SW 1271 (cell line): ENCODE measurements at places on chromosomes 1 and 21.

DNA sequence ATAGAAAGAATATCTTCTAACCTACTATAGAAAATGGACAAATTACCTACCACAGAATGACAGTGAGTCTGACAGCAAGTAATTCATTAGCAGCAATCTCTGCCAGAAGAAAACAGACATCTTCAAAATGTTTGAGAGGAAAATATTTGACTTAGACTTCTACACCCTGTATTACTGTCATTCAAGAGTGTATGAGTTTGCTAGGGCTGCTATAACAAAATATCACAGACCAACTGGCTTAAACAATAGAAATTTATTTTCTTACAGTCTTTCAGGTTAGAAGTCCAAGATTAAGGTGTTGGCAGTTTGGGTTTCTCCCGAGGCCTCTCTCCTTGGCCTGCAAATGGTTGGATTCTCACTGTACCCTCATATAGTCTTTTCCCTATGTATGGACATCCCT is 52.9 kb upstream of the FGGY start:
- no peak for DNase-seq

DNA sequence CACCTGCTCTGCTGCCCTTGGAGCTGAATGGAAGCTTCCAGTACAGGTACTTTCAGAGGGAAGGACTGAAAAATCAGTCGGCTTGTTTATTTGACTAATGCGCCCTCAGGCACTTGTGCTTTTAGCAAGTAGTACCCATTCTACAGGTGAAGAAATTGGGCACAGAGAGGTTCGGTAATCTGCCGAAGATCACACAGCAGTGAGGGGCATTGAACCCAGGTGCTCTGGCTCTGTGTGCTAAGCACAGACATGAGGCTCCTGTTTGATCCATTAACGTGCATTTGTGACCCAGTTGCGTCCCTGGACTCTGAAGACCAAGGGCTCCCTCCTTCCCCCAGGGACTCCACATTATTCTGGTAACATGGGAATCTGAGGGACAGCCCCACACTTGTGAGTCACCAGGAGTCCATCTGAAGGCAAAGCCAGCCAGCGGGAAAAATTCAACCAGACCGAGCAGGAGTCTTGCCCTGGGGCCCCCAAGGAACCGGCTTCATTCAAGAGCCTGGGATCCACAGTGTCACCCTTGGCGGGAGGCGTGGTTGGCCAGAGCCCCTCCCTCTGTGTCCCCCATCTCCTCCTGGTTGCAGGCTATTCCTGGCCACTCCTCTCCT is 192.4 kb upstream of the ARHGEF16 start:
- DNase-seq: no peak

DNA sequence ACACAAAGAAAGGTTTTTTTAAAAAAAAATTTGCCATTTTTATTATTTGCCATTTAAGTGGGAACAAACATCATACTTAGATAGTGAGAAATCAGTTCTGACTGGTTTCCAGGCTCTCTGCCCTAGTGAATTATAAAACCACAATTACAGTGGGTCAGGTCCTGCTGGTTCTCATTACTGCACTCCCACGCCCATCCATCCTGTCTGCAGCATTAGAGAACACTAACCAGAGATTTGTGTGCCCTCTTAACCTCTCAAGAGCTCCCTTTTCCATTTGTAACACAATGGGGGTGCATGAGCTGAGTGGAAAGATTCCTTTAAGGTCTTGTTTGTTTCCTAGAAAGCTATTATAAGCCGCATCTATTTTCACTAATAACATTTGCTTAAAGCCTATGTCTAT is 489.3 kb downstream of the AMY1C start:
- DNase-seq: no peak

GRCh38 chr1:236214761-236215160 is 67.0 kb downstream of the ERO1B start:
- no peak for DNase-seq

DNA sequence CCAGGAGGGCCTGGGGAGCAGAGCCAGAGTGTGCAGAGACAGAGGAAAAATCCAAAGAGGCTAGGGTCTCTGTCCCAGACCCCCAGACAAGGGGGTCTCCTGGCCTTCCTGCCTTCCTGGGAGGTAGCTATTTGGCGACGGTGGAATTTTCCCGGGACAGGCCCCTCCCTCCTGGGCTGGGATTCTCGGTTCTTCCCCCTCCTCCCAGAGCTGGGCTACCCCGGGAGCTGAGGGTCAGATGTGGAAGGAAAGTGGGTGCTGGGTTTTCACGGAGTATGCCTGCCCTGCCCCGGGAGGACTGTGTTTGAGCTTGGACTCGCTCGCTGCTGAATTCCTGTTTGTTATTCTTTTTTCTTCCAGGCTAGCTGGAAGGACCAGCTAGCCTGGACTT is 759 bp downstream of the AMPD2 start:
- no peak for DNase-seq

DNA sequence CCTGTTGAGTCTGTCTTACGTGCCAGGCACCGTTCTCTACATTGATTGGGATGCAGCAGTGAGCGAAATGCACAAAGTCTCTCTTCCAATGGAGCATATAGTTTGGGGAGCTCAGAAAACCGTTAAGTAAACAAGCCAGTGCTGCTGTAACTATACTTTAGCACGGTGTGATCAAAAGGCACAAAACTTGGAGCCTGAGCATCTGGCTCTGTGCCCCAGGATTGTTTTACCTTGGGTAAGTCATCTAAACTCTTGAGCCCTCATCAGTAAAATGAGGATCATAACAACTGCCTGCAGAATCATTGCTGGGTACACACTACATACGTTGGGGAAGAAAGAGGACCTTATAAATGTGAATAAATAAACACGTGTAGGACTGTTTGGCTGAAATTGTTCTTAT is 1.8 kb downstream of the HHIPL2 start:
- DNase-seq: no peak

DNA sequence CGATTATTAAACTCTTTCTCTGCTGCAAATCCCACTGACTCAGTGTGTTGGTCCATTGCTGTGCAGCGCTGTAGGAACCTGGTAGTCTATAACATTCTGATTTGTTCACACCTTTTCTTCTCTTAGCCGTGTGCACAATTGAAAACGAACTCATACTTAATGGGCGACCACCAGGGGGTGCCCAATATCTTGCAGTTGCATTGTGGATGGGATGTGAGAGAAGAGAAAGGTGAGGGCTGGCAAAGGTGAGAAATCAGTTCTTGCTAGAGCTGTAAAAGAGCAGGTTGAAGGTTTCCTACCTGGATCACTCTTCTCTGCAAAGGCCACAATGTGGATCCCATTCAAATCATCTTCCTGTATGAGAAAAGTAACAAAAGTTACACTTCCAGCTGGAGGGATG is 51.0 kb downstream of the CASQ2 start:
- no peak for DNase-seq

DNA sequence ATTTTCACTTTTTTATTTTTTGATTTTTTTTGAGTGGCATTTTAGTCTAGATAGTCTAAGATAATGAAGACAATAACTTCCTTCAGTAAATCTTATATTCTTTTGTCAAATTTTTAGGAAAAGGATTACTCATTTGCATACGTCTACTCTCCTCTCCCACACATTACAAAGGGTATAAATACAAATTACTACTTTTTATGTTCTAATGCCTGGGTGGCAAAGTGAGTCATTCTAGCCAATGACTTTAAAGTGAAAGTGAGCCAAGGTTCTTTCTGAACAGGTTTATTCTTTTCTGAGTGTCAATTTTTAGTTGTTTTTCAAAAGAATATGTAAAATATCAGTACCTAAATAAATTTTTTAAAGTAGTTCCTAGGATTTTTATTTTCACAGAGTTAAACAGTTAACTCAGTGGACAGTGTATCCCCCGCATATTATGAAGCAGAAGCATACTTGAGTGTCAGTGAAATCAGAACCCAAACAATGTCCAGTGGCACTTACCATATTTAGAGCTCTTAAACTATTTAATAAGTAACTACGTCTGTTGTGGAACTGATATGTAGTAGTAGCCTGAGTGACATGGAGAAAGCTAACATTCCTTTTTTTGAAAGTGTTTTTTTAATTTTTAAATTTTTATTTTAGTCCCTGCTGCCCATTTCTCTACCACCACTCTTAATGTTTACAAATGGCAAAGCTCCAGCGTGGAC is 141.7 kb downstream of the PHTF1 start:
- no peak for DNase-seq

DNA sequence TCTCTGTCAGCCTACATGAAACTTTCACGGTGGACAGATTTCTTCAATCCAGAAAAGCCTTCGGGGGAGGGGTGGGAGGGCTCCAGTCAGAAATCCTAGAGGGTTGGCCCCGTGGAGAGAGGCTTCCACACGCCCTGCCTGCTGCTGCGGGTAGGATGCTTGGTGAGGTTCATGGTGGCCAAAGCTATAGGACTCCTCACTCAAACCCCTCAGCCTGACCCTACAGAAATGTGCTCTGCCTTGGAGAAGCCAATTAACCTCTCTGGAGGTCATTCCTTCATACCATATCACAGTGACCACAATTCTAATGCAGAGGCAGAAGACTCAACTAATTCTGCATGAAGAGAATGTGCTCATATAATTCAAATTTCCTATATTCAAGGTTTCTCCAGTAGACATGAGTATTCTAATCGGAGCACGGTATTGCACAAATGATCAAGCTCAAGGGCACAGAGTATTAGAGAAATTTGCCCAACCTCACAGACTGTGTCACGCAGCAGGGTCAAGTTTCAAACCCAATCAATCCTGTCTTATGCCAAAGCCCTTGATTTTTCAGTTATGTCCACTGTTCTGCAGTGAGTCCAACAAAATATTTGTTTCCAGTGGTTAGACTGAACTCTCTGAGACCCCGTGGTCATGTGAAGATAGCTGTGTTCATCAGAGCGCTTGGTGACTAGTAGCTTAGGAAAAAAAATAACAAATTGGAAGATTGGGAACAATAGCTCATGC is 104.8 kb downstream of the TOMM20 start:
- DNase-seq: no peak

GRCh38 chr1:229238674-229239415 is 32.1 kb upstream of the RAB4A start:
- no peak for DNase-seq

DNA sequence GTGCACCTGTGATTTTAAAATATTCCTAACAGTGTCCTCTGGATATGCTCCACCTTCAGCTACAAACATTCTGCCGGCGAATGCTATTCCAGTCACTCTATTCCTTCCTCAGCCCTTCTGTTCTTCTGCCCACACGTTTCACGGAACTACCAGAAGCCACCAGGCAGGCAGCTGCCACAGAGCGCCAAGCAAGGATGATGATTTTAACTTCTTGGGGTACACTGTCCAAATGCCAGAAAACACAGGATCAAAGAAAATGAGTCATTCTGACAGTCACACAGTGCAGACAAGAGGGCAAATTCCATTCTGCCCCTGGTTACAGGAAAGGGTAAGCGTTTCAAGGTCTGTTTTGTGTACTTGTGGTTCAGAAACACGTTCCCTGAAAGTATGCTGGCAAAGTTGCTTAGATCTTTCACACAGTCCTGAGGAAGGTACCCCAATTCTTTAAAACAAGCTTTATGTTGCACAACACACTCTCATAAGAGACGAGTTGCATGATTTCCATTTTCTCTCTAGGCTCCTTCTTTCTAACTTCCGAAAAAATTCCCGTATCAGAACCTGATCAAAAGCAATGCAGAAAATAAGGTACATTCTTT is 508.3 kb upstream of the PKN2 start:
- no peak for DNase-seq

DNA sequence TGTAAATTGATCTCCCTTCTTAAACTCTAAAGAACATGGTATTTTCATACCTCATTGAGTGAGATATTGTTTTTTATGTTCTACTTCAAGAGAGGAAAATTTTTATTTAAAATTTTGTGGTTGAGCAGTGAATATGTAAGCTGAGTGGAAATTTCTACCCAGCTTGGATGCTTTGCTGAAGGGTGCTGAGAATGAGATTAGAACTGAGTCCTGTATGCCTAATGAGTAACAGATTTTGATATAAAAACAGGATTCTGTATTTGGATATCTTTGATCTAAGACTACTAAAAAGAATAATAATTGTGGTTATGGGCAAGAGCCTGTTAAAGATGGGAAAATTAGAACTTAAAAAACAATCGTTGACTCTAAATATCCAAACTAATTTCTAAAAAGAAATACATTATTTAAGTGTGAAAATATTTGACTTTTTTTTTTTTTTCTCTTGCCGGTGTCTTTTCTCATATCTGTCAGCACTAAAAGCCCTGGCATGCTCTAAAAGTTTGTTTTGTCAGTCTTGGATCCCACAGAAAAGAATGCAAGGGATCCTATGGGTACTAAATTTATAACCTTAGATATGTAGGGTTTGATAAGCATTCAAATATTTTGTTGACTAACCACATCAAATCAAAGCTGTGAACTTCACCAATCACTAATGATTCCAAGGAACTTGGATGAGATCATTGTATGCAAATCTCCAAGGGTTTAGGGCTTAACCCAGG is 652.3 kb downstream of the PTPRC start:
- no peak for DNase-seq

GRCh38 chr1:17513131-17513530 is 26.4 kb upstream of the ARHGEF10L start:
- no peak for DNase-seq
